GM12892 (cell line): ENCODE measurements at places on chromosomes 5 and 9.

DNA sequence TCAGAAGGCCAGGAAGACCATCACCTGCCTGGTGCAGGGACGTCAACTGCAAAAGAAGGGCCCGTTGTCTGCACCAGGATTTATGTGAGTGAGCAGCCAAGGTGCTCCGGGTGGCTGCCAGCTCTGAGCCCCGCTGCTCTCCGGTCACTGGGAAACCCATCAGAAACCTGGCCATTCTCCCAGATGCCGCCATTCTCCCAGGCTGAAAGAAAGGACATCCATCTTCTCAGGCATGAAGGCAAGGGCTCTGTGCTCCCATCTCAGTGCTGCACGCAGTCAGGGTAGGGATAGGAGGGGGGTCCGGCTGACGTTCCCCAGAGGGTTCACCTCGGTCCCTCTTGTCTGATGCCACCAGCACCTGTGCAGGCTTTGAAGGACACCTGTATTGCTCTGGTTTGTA, 158.4 kb downstream of the ERCC6L2 start:
- DNase-seq, result no peak

DNA sequence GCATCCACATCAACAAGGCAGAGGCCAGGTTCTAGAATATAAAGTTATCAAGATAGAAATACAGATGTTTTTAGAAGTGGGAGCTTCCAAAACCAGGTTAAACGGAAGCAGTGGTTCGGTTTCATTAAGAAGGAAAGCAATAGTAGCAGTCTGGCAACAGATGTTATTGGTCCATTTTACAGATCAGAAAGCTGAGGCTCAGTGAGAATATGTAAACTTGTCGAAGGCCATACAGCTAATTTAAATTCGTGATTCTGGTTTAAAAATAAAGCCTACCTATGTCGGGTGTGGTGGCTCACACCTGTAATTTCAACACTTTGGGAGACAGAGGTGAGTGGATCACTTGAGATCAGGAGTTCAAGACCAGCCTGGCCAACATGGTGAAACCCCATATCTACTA, 160.6 kb downstream of the ARRDC3 start:
- DNase-seq, result no peak

DNA sequence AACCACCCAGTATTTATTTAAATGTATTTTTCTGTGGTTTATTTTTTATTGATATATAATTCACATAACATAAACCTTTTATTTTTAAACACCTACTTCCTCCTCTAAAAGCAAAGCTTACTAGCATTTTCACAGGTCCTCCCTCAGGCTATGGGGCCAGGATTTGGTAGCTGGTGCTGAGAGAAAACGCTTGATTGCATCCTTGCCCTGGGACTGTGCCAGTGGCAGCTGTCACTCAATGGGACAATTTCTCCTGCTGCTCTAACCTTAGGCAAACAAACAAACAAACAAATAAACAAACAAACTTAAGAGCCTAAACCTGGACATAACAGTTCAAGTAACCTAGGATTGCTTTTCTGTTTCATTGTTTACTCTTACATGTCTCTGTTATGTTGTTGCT, 102.7 kb downstream of the FOCAD start:
- DNase-seq, result no peak

- no peak for DNase-seq
These were observed 5.6 kb upstream of the BNIP1 start for GRCh38 chr5:173138707-173139106.

DNA sequence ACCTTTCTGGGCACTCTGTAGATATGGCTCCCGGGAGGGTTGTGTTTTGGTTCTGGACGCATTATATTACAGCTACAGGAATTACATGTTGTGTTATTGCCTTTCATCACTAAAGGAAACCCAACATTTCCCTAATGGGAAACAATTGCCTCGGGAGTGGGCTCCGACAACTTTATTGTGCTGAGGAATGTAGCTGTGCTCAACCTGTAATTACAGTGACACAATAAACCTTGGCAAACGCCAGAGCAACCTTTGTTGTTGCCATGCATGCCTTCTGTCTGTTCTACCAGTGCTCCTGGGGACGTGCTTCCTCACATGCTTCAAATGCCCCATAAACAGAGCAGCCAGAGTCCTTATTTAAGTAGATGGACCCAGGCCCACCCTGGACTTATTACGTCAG, 182.4 kb downstream of the DIRAS2 start:
- DNase-seq, result no peak

GRCh38 chr5:40652441-40653220, 27.1 kb upstream of the PTGER4 start:
- no peak for DNase-seq

DNA sequence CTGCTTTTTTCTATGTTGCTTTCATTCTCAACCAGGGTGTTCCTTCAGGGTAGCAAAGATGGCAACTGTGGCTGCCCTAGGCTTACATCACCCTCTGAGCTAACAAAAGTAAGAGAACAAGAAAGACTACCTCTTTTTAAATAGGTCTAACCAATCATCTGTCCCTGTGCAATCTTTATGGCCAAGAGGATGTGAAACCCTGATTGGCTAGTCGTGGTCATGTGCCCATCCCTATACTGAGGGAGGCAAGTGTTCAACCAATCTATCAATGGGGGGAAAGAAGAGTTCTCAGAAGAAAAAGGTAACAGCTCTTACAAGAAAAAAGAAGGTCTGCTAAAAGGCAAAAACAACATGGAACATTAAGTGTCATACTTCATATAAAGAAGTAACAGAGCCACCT, 11.7 kb upstream of the SNCAIP start:
- DNase-seq, result no peak

DNA sequence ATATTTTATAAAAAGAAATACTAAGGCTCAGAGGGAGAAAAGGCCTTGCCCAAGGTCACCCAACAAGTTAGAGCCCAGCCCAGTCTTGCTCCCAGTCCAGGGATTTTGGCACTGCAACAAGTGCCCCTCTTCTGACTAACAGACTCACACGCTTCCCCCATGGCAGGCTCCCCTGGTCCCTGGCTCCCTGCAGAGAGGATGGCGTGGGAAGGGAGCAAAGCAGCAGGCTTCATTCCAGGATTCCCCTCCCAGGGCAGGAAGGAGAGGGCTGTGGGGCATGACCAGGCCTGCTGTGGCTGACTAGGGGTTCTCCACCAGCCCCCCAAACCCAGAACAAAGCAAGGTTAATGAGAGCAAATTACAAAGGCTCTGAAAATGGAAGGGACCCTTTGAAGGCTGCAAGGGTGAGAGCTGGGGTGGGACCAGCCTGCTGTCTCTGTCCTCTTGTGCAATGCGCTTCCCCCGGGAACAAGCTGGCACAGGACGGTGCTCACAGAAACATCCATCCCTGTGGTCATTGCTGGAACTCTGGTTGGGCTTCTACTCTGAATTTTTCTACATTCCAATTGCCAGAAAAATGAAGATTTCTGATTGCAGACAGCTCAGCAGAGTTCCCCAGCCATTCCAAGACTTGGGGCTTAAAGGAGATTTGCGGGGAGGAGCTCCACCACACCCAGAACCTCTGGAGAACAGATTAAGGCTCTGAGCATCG, 37.1 kb upstream of the FAT2 start:
- DNase-seq, result no peak

GRCh38 chr5:114249823-114250222, 112.0 kb upstream of the KCNN2 start:
- DNase-seq, result no peak

DNA sequence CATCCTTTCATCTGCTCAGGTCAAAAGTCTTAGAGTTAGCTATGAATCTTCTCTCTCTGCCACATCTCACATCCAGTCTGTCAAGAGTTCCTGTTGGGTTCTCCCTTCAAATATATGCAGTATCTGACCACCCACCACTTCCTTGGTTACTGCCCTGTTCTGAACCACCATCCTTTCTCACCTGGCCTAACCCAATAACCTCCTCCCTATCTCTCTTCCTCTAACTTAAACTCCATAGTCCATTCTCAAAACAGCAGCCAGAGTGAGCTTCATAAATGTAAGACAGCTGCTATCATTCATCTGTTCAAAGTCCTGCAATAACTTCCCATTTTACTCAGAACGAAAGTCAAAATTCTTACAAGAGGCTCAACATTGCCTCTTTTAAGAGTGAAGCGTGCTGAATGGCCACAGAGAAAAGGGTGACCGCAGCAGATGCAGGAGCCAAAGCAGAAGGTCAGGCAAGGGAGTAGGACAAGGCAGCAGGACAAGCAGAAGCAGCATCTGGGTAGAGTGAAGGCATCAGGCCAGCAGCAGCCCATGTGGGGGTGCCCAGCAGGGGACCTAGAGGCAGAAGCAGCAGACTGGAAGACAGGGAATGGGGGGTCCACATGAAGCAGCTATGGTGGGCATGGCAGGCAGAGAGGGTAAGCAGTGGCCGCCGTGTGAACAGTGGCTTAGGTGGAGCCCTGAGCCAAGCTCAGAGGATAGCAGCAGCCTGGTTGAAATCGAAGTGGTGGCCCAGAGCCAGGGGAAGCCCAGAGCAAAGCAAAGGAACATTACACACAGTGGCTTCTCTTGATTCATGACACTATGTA, 39.3 kb upstream of the CDC42SE2 start:
- no peak for DNase-seq

- DNase-seq, result no peak
These were observed 248.5 kb upstream of the IRX4 start for GRCh38 chr5:2131196-2131595.

GRCh38 chr9:15357050-15357653, 50.1 kb upstream of the TTC39B start:
- DNase-seq, result no peak

- no peak for DNase-seq
These were observed 142.3 kb upstream of the ANKH start for GRCh38 chr5:15013654-15014463.

DNA sequence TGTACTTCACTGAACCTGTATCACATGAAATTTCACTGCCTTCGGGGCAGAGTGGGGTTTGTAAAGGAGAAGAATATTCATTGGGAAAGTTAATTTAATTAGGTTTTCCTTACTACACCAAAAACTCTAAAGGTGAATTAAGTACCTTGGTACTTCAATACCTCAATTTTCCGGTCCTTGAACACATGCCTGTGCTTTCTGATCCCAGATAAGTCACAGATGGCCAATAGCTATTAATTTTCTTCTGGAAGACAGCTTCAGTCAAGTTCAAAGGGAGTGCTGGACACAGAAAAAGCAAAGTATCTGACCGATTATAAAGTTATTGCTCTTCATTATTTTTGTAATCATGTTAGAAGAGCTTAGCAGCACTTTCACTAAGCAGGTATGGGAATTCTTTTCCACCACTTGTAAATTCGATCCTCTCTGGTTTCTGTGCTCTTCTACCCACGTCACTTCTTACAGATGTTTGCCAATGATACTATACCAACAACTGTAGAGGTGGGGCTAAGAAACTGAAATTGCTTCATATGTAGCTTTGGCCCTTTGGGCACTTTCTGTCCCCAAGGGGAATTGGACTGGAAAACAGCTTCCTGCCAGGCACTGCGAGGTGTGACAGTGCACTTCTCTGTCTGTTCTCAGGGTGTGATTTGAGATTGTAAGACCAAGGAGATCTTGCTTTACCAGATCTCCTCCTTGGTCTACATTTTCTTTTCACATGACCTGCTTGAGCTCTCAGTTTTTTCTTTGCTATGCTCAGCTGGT, 164.0 kb downstream of the CCDC192 start:
- no peak for DNase-seq

GRCh38 chr5:168939156-168939800, 360.1 kb upstream of the PANK3 start:
- no peak for DNase-seq

DNA sequence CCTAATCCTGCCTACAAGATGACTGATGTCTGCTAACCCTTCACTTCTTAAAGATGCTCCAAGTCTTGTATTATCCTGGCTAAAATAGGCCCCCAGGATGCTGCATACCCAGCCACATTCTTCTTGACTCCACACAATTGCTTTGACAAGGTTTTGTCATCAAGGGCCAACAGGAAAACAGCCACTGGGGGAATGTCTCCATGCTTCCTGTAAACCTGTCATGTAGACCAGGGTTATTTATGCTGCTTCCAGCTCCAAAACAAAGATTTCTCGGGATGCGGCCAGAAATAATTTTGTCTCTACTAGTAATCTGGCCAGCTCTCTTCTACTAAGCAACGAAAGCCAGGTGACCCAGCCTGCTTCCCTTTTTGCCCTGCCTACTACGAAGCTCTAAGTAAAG, 53.8 kb downstream of the SHB start:
- DNase-seq, result no peak

- DNase-seq, result no peak
These were observed 3.4 kb downstream of the PDLIM4 start for GRCh38 chr5:132260714-132261551.

GRCh38 chr9:69653261-69653660, 18.9 kb downstream of the APBA1 start:
- no peak for DNase-seq

DNA sequence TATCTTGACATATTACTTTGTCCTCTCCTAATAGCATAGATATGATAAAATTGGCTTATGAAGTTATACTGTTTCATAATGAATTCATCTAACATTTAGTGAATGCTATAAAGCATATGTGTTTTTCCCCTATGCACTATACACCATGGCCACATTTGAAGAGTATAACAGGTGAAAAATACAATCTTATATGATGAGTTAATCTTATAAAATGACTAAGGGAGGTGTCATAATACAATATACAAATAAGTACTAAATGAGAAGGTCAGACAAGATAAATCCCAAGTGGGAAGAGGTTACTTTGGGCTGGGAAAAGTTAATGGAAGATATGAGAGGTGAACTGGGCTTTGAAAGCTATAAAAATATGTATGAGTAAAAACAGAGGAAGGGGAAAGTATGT, 174.4 kb downstream of the PCSK1 start:
- DNase-seq, result no peak

GRCh38 chr9:84841931-84842330, 172.4 kb downstream of the NTRK2 start:
- no peak for DNase-seq

GRCh38 chr5:53942724-53943123, 367.6 kb downstream of the ARL15 start:
- no peak for DNase-seq

DNA sequence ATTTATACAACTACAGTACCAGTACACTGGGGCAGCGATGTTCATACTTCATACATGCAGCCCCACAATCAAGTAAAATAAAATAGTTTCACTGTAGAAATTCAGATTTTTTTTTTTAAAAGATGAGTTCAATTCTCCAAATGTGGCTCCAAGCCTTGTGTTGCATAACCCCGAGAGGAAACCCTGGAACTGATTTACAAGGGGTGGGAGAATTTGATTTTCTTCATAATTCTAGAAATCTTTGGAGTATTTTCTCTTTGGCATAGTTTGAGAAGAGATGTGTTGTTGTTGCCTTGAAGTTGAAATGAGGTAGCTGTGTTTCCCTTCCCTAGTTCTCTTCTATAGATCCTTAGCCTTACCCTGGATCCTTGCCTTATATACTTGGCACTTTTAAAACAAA, 3.1 kb downstream of the RHOBTB3 start:
- DNase-seq, result no peak

GRCh38 chr5:144298658-144299057, 128.0 kb downstream of the KCTD16 start:
- DNase-seq, result no peak
